ENCODE measurements at places on chromosomes 13 and 19.
A peak's percentile ranks its signal among the peaks of the same experiment; 100 is the strongest.

DNA sequence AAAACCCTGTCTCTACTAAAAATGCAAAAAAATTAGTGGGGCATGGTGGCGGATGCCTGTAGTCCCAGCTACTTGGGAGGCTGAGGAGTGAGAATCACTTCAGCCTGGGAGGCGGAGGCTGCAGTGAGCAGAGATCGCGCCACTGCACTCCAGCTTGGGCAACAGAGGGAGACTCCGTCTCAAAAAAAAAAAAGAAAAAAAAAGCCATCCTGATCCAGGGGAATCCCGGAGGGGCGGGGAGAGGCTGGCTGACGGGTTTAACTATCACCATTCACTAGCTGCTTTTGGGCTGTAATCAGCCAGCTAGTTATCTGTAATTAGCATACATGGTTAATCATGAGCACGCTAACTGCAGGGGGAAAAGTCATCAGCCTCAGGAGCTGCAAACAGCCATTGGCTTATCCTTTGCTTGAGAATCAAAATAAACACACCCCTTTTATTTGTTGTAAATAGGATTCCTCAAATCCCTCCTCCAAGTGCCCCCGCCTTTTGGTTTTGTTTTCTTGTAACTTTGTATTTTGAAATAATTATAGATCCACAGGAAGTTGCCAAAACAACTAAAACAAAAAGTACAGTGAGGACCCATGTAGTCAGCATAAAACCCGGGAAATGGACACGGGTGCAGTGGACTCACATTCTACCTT lies 9.6 kb downstream of the FSD1 start:
- no peak for DNase-seq

- DNase-seq: no peak
Observed at GRCh38 chr13:73401769-73402168, 343.0 kb downstream of the KLF5 start.

GRCh38 chr13:26378116-26378515 lies 124.2 kb downstream of the CDK8 start:
- DNase-seq: no peak

DNA sequence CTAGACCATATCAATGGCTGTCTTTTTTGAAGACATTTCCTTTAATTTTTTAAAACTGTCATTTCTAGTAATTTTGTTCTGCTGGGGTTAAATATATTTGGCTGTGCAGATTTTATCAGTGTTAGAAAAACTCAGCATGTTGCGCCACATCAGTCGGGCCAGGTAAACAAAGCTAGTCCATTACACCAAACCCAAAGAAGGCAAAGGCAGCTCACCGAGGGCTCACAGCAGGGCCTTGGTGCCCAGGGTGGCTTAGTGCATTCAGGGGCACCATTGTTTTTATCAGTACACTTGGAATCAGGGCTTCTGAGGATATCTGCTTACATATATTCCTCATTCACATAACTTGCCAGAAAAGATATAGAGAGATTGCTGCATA lies 22.2 kb downstream of the SPATA13 start:
- DNase-seq: no peak

GRCh38 chr13:111483621-111483987 lies 163.2 kb downstream of the TEX29 start:
- peak; percentile 35 for DNase-seq

- no peak for DNase-seq
Observed at GRCh38 chr13:36813225-36813624, 5.8 kb upstream of the RFXAP start.

DNA sequence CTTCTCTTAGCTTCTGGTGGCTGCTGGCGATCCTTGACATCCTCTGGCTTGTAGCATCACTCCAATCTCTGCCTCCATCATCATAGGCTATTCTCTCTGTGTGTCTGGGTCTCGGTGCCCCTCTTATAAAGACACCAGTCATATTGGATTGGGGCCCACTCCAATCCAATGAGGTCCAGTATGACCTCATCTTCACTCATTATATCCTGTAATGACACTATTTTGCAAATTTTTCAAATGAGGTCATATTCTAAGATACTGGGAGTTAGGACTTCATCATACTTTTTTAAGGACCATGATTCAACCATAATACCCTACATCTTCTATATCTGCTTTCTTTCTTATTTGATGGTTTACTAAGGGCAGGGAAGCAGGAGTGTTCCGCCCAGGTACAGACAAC lies 12.0 kb upstream of the SLC46A3 start:
- no peak for DNase-seq

DNA sequence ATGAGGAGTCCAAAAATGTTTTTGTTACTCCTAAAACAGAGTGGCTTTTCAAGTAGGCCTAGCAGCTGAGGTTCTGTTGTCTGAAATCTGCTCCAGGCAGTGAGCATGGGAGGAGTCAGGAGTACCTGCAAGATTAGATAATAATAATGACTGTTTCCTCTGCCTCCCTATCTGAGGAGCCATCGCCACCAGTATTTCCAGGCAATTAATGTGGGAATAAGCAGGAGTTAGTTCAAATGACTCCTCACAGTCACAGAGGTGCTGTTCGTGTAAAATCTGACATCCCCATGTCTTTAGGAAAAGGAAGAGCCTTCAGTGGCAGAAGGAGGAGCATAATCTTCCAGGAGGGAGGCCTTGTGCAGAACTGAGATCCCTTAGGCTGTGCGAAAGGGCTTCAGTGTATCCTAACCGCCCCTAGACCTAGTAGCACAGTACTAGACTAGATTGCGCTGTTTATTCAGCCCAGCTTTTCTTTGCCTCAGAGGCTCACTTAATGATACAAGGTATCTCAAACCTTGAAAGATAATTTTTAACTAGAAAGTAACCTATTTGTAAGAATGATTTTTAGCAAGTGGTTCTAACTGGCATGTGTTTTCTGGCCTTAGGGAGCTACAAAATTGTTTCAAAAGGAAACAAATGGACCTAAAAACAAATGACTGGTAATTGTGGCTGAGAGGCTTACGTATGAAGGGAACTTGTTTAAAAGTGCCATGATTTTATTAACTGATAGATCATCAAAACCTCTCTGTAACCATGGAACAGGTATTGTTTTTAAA lies 49.0 kb downstream of the FREM2 start:
- no peak for DNase-seq

- DNase-seq: no peak
Observed at GRCh38 chr19:6577476-6578125, 13.3 kb downstream of the CD70 start.

- no peak for DNase-seq
Observed at GRCh38 chr19:13920524-13920923, 14.5 kb downstream of the CC2D1A start.

GRCh38 chr19:16023146-16023915 lies 53.0 kb upstream of the TPM4 start:
- peak; percentile 76 for DNase-seq

DNA sequence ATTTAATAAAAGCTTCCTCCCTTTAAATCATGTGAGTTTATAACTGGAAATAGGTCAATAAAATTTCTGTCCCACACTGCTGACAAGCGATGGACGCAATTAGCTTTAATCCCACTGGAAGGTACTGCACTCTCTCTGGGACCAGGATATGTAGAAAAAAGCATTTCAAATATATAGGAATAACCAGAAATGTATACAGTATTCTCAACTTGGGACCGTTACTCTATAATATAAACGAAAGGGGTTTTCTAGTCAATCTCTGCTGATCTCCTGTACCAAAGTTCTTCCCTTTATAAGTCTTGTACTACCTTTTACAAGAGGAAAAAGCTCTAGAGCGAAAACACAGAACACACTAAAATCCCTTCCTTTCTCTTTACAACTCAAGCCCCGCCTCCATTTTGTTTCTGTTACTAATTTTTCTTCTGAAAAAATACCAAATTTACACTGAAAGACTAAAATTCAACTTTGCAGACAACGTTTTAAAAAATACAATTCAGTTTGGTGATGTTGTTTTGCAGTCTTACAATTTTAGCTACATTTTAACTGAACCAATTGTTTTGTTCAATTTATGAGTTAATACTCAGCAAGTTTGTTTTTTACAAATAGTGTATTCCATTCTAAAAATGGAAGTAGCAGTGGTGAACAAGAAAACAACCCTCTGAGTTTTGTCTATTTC lies 1.7 kb upstream of the USPL1 start:
- DNase-seq: no peak
